ENCODE measurements at places on chromosomes 16 and 17. TPM values are rescaled to one million over a fixed set of nuclear protein-coding genes. Genes with fewer than 3 reads are reported as not detected.

Gene TRAPPC2L
- total RNA-seq: 44.6 TPM

Gene EMP2
- 19.8 TPM for total RNA-seq

DNA sequence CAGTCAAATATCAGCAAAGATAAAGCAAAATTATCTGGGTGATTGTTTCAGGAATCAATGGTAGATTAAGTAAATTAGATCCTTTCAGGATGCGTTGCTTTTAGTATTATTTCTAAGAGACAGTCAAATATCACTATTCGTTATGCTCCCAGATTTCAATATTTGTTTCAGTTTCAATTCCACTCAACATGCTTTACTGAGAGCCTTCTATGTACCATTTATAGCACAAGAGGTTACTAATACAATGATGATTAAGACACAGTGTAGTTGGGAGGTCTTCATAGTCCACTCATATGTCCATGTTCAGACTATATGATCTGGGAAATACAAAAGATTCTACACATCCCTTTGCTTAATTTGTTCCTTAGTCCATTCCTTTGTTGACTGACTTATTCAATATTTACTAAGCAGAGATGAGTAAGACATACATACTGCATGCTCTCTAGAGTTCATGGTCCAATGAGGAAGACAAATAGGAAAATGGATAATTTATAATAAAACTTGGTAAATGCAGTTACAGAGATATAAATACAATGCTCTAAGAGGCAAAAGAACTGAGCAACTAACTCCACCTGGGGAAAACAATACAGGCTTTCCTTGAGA is 88.2 kb upstream of the NOG start:
- no peak for DNase-seq

Gene EXOSC6
- total RNA-seq: 49.3 TPM

Gene ASB16
- not detected for total RNA-seq

DNA sequence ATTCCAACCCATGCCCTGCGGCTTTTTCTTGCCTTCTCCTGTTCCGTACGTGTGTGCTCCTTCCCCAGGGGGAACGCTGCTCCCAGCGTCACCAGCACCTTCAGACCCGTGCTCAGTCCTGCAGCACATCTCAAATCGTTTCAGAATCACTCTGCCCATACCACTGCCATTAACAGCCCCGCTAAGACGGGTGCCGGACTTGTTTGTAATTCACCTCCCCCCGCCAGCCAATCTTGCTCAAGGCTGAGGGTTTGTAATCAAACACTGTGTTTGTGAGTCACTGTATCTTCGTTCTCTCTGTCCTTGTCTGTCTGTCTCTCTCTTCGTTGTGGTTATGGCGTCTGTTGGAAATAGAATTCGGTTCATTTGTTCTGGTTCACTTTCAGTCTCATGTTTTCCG is 17.3 kb downstream of the CARD14 start:
- DNase-seq: no peak

Gene USP10
- 65.3 TPM for total RNA-seq

DNA sequence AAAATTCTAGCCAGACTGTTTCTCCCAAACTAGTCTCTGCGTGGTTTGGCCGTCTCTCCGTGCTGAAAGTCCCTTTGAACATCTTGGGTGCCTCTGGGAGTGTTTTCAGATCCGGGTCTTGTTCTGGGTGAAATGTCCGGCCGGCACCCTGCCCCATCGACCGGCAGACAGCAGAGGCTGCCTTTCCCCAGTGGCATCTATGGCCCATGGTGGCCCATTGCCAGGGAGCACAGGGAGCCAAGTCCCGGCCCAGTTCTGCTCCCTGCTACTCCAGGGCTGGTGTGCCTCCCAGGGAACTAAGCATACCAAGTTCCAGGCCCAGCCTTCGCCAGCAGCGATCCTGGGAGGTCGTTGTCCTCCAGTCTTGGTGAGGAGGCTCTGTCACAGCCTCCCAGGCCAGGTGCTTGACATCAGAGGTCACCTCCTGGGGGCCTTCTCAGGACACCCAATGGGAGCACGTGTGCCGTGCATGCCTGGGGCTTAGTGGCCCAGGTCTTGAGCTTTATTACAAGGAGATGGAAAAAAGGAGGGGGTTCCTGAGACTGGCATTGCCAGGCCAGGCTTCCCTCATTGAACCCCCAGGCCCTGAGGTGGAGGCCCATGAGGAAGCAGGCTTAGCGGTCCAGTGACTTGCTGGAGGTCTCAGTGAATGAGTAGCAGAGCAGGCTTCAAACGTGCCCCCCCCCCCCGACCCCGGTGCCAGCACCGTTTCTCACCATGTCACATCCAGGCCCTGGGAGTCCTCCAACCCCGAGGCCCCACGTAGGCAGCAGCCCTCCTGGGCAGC is 54.0 kb downstream of the PGS1 start:
- no peak for DNase-seq

DNA sequence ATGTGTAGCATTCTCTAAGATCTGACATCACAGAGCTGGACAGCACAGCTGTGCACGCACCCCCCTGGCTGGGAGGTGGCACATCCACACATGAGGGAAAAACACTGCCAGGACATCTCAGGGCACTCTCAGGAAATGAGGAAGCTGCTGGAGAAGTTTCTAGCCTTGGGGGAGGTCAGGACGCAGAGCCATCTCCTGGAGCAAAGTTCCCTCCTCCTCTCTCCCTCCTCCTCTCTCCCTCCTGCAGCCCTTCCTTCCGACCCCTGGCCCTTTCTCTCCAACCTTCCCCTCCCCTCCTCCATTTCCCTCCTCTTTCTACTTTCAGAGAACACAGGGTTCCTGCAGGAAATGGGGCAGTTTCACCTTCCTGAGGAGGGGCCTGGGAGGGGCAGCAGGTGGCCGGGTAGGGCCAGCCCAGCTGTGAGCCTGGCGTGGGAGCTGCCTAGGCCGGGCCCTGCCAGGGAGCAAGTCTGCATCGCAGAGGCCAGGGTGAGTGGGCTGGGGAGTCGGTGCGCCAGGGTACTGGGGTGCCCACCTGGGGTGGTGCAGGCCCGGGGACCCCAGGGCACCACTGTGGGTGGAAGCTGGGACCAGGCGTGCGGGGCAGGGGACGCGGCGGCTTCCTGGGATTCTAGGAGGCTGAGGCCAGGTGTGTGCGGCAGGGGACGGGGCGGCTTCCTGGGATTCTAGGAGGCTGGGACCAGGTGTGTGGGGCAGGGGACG is at the start of gene DPEP1:
Gene DPEP1 (plus strand): TSS at position 412 of the 723 bp plus-strand sequence. CDS start 16,769 bp downstream, outside the sequence.
- DNase-seq: no peak

GRCh38 chr16:73568769-73569168 is 520.8 kb upstream of the ZFHX3 start:
- DNase-seq: no peak

- DNase-seq: peak; percentile 8
These were observed 42.4 kb downstream of the AMFR start for GRCh38 chr16:56382901-56383355.

DNA sequence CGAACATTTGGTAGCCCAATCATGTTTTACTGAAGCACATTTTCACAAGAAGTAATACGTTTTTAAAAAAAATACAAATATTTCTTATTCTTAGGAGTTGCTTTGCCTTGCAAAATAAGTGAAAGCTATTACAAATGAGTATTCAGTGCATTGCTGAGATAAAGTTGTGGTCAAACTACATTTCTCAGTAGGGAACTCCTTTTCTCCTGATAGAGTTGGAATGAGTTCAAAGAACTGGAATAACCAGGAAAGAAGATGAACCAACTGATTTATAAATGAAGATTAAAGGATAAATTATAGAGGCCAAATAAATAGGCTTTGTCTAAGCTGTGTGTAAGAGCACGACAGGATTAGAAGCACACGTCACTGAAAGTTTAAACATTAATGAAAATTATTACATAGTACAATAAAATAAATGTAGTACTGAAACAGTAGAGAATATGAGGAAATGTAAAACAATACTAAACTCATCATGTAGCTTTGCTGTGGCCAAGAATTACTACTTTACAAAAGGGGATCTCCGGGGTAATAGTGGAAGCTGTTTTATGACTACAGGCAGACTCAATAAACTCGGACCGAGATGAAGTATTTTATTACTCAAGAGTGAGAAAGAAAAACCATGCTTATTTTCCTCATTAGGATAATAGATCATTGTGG is 73.6 kb downstream of the KCNJ2 start:
- no peak for DNase-seq

GRCh38 chr17:68511254-68511670 is 968 bp upstream of the PRKAR1A start:
- no peak for DNase-seq

Gene LGALS9B
- total RNA-seq: not detected

- no peak for DNase-seq
These were observed 5.0 kb downstream of the NEUROD2 start for GRCh38 chr17:39602533-39603303.

GRCh38 chr17:83194761-83195329 is 115.4 kb downstream of the METRNL start:
- DNase-seq: no peak

DNA sequence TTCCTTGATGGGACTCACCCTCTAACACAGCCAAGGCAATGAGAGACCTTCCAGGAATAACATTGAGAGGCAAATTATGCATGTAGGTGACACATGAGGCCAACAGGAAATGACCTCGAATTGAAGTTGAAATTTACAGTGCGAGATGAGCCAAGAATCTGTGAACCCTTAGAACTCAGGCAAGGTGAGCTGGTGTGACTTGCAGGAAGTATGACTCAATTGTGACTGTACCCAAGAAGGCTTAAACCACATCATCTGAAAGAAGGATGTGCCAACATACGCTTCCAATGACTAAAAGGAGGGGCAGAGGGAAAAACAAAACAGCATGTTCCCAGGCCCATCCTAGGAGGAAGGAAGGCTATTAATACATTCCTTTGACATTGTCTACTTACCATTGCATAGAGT is 44.8 kb downstream of the PITPNC1 start:
- peak; percentile 58 for DNase-seq

DNA sequence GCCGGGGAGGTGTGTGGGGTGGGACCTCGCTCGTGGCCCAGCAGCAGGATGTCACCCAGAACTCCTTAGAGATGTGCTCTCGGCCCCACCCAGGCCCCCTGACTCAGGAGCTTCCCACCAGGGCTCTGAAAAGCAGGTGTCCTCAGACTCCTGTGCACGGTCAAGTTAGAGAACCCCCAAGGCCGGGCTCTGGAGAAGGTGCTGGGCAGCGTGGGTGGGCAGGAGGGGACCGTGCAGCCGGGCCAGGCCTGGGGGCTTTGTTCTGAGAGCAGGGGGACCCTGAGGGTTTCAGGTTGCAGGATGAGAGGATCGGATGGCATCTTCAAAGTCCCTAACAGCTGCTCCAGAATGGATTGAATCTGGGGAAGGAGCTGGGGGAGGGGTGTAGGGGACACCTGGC is 164.4 kb upstream of the CIBAR2 start:
- no peak for DNase-seq

Gene ANKFN1
- 0.42 TPM for total RNA-seq

Gene SLC2A4
- total RNA-seq: 0.11 TPM

- no peak for DNase-seq
These were observed 102.0 kb upstream of the CDH5 start for GRCh38 chr16:66264311-66265047.

GRCh38 chr17:77376795-77377709 is 236.3 kb downstream of the SEC14L1 start:
- DNase-seq: no peak

GRCh38 chr17:66322764-66323163 is 20.4 kb downstream of the PRKCA start:
- no peak for DNase-seq

DNA sequence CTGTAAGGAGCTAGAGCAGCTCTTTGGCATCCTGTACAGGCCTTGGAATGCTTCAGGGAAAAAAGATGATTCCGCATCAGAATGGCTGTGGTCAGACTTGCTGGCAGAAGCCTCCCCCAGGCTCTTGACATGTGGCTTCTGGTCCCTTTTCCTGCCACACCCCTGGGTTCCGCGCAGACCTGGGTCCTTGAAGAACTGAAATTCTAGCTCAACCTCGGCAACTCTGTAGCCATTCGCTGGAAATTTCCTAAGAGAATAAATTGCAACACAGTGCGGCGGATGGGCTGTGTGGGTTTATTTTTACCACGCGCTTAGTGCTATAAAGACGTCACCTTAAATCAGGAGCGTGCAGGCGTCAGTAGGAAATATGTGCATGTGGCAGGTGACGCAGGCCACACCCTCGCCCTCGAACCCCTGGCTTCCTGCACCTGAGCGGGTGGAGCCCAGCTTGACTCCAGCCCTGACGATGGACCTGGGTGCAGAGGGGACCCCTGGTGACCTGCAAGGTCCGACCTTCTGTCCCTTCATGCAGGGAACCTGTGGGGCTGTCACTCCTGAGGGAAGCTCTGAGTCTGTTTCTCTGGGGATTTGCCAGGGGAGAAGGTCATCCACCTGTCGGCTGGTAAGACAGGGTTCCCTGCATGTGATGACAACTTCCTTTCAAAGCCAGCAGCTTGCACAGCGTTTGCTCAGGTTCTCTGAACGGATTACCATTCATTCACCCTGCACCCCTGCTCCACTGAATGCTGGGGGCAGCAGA is 46.3 kb downstream of the METRNL start:
- DNase-seq: no peak

Gene TBC1D3H
- not detected for total RNA-seq

GRCh38 chr17:36665417-36665816 is 64.0 kb downstream of the MRM1 start:
- no peak for DNase-seq

- no peak for DNase-seq
These were observed 7.1 kb upstream of the CHCT1 start for GRCh38 chr17:60415146-60415545.

DNA sequence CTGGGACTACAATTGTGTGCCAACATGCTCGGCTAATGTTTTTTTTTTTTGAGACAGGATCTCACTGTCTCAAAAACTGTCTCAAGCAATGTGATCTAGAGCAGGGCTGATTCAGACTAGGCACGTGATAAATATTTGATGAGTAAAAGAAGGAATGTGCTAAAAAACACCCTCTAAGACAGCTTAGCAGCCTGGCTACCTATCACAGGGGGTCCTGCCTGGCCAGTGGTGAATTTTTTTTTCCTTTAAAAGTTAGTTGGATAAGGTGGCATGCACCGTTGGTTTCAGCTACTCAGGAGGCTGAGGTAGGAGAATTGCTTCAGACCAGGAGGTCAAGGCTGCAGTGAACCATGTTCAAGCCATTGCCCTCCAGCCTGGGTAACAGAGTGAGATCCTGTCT is 14.8 kb upstream of the GPATCH8 start:
- no peak for DNase-seq

Gene KRT32
- total RNA-seq: not detected

GRCh38 chr16:59593194-59593661 is 859.1 kb upstream of the GOT2 start:
- DNase-seq: no peak

GRCh38 chr16:86387468-86388440 is 122.6 kb upstream of the FOXF1 start:
- peak; percentile 95 for DNase-seq

Gene OTOP3
- total RNA-seq: not detected

GRCh38 chr17:44677136-44677535 is 12.4 kb downstream of the CCDC43 start:
- peak; percentile 20 for DNase-seq

DNA sequence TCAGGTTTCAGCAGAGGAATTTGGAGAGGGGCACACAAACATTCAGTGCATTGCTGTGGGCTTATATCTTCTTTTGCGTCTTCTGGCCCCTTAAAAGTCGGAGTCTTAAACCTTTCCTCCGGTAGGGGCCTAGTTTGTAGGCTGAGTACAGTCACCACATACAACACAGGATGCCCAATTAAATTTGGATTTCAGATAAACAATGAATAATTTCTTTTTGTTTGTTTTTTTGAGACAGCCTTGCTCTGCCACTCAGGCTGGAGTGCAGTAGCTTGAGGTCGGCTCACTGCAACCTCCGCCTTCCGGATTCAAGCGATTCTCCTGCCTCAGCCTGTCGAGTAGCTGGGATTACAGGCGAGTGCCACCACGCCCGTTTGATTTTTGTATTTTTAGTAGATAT is 26.7 kb upstream of the ADORA2B start:
- no peak for DNase-seq

Gene KRTAP3-1
- total RNA-seq: not detected

- DNase-seq: peak; percentile 77
These were observed 9.3 kb downstream of the BECN1 start for GRCh38 chr17:42814633-42815399.

Data from pulmonary artery endothelial cell (primary cell).